Stimulated activated CD8-positive, alpha-beta memory T cell treated with anti-CD3 and anti-CD28 coated beads, Interleukin-2, amount 100 ng/mL, for 1 hour (primary cell): ENCODE measurements at places on chromosomes 1 and 21.

GRCh38 chr1:240649733-240650721 lies 38.1 kb upstream of the GREM2 start:
- no peak for DNase-seq

- DNase-seq, result no peak
Measured at GRCh38 chr1:61111084-61112004, 29.0 kb downstream of the NFIA start.

- no peak for DNase-seq
Measured at GRCh38 chr1:151867321-151867720, 13.8 kb upstream of the THEM5 start.

DNA sequence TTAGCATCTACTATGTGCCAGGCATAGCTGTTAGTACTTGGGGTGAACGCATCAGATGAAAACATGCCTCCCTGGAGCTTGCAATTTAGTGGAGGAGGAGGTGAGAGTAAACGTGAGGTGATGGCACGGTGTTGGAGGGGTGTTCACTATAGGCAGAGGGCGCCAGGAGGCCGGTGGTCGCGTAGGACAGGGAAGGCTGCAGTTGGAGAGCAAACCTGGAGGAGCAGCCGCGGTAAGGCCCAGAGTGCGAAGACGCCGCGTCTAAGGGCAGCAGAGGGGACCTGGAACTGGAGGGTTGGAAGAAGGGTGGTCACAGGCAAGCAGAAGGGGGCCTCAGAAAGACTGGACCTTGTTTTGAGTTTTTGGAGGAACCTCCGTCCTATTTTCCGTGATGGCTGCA lies 30.2 kb upstream of the TRIM17 start:
- no peak for DNase-seq

- no peak for DNase-seq
Measured at GRCh38 chr1:90220941-90221693, 226.2 kb downstream of the ZNF326 start.
